ENCODE measurements at places on chromosomes 2 and 18.

GRCh38 chr18:31506024-31506742 lies 8.2 kb downstream of the DSG2 start:
- no peak for DNase-seq

- no peak for DNase-seq
Observed at GRCh38 chr2:109514857-109515256, 98.9 kb downstream of the SEPTIN10 start.

- no peak for DNase-seq
Observed at GRCh38 chr2:137881711-137882110, 82.6 kb upstream of the HNMT start.

GRCh38 chr2:109458512-109458911 lies 155.3 kb downstream of the SEPTIN10 start:
- no peak for DNase-seq

- DNase-seq, result no peak
Observed at GRCh38 chr2:149363958-149364357, 33.6 kb downstream of the LYPD6 start.

- no peak for DNase-seq
Observed at GRCh38 chr2:6926071-6926732, 9.0 kb downstream of the RNF144A start.

GRCh38 chr2:189584686-189585085 lies 4.1 kb upstream of the SLC40A1 start:
- no peak for DNase-seq

DNA sequence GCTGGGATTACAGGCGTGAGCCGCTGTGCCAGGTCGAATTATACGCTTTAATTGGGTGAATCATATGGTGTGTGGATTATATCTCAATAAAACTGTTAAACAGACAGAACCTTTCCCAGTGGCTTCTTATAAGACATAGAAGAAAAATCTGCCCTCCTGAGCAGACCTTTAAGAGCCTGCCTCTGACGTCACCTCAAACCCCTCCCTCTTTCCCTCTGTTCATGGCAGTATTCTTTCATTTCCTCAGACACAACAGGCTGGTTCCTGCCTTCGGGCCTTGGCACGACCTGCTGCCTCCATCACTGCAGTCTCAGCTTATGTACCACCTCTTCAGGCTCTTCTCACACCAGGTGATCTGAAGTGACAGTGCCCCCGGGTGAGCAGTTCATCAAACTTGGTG lies 14.0 kb upstream of the PDIA6 start:
- DNase-seq, result no peak

DNA sequence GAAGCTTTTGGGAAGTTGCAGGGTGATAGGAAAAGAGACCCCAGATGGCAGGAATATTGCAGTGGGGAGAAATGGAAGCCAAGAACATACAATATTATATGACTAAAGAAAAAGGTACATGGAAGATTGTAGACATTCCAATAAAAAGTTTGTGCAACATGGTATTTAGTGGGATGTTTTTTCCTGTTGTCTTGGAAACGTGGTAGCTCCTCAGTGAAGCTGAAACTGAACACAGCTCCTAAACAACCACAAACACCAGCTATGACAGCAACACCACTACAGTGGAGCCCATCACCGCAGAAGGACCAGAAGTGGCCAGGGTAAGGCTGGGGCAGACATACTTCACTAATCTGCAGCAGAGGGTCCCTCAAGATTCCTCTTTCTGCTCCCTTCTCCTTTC lies 246.8 kb downstream of the CDH20 start:
- no peak for DNase-seq

DNA sequence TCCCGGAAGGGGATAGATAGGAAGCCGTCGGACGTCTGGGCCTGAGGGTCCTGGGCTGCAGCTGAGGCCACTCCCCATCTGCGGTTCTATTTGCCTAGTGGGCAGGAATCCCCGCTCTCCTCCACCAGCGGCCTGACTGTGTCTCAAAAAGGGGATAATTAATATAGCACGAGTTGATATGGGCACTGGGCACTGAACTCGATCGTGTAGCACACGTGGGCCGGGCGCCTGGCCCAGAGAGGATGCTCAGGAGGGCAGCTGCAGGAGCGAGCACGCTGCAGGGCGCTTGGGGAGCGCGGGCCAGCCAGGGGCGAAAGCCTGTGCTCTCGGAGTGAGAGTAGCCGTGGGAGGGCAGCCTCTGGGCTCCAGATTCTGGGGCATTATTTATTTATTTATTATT lies 8.8 kb upstream of the GBX2 start:
- DNase-seq, result no peak

DNA sequence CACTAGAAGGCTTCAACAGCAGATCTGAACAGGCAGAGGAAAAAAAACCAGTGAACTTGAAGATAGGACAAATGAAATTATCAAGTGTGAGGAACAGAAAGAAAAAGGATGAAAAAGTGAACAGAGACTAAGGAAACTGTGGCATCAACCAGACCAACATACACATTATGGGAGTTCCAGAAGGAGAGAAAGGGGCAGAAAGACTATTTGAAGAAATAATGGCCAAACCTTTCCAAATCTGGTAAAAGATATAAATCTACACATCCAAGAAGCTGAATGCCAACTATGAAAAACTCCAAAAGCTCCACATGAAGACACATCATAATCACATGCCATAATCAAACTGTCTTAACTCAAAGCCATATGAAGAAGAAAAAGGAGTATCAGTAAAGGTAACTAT lies 79.8 kb downstream of the ROCK1 start:
- DNase-seq, result no peak

- DNase-seq, result no peak
Observed at GRCh38 chr2:191936882-191937405, 90.1 kb upstream of the CAVIN2 start.

- no peak for DNase-seq
Observed at GRCh38 chr18:22813648-22814328, 119.3 kb upstream of the RBBP8 start.
